Stimulated activated CD4-positive, alpha-beta T cell treated with anti-CD3 and anti-CD28 coated beads, Interleukin-4, amount 100 ng/mL, for 4 hours (primary cell): ENCODE measurements at places on chromosomes 13 and 19.

GRCh38 chr19:13978351-13979243 is 26.3 kb downstream of the DCAF15 start:
- DNase-seq, result no peak

GRCh38 chr19:9205501-9206113 is 13.8 kb downstream of the OR7D4 start:
- peak; percentile 59 for DNase-seq

GRCh38 chr13:83709426-83710132 is 172.7 kb downstream of the SLITRK1 start:
- no peak for DNase-seq

DNA sequence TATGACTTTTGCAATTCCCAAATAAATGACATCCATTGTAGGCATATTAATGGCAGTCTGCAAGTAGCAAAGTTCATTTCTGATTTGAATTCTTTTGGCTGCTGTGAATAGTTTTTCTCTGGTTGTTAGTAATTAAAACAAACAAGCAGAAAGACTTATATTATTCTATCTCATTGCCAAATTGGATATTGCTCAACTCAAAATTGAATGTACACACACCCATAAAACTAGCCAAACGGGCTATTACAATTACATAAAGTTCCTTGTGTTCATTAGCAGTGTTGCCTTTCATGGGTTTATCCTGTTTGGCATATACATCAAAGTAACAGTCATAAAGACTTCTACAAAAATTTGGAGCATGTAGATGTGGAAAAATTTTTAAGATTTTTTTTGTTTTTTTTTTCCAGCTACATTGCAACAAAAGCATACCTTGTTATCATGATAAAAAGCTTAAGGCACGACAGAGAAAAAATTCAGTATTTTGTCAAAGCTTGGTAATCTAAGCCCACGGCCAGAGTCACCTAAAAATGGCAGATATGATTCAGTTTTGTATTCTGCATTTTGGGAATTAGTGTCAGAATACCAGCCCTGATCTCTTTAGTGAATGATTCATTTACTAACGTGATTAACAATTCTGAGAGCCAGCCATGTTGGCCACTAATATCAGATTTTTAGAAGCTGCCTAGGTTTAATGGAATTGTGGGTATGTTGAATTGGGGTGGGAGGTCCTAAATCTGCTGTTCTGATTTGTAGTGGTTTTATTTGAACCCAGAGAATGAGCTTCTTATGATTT is 108.4 kb downstream of the KLF5 start:
- no peak for DNase-seq

- DNase-seq, result no peak
Observed at GRCh38 chr19:37931881-37932655, 25.1 kb downstream of the SIPA1L3 start.

DNA sequence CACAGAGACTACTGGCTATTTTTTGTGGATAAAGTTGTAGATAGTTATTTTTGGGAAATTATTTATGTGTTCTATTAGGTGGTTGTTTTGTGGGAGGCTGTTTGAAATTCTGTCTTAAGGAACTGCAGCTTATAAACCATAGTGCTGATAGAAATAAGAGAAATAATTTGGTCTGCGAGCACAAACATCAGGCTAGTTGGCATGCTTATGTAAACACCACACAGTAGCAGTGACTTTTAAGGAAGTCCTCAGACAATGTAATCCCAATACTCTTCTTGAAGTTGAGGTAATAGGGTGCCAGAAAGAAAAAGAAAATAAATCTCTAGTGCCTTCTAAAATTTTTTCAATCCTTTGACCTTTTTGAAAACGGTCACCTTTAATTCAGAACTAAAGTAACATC is 23.9 kb downstream of the KL start:
- DNase-seq, result no peak

DNA sequence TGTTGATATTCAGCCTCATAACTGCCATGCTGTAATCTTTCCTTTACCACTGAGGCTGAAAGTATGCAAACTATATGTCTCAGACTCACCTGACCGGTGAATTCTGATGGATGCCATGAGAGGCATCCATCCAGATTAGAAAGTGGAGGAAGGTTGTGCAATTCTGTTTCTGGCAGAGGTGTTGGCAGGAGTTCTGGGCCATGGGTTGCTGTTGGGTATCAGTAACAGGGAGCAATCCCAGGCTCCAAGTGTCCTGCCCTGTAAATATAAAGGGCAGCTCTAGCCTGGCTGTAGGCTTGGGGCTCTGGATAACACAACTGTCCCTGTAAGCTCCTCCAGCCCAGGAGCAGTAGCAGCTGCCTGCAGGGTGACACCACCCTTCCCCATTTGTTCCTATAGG is 77.4 kb upstream of the ABCC4 start:
- no peak for DNase-seq

DNA sequence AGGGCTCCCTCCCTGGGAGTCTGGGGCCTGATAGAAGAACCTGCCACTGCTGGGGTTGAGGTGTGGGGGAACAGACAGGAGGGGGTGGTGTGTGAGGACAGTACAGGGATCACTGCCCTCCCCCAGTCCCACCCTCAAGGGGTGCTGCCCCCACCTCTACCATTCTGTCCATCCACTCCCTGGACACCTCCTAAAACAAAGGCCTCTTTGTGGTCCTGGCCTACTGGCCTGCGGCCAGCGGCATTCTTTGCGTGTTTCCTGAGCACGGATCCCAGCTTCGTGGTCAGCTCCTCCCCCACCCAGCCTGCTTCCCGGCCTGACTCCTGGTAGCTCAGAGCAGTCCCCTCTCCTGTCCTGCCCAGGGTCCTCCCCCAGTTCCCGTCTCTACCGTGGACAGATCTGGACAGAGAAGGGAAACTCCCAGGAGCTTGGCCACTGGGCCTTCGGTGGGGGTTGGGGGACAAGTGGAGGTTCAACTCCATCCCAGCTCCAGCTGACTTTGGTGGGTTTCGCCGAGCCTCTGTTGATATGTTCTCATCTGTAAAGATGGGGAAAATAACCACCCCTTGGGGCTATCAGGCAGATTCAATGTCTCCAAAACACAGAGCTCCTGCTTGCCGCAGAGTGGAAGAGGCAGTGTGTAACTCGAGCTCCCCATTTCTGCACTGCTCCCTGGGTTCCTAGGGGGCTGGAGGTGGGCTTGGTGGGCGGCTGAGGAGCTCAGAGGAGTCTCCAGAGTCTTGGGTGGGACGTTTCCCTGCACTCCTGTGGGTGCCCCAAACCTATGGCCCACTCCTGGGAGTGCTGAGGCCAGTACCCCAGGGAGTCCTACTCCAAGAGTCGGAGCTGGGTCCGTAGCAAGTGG is 48.7 kb downstream of the LYL1 start:
- no peak for DNase-seq

DNA sequence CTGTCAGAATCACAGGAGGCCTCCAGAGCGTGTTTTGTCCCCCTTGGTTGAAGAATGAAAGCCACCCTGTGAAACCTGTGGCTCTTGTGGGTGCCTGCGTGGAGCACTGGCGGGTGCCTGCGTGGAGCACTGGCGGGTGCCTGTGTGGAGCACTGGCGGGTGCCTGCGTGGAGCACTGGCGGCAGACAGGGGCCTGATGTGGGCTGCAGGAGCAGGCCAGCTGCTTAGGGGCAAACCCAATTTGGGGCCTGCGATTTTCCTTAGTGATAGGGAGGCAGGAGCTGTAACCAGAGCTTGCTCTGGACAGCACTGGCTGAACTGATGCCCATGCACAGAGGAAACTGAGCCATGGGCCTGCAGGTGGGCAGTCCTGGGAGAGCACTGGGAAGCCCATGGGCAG is 24.3 kb downstream of the ARHGEF7 start:
- DNase-seq, result no peak

DNA sequence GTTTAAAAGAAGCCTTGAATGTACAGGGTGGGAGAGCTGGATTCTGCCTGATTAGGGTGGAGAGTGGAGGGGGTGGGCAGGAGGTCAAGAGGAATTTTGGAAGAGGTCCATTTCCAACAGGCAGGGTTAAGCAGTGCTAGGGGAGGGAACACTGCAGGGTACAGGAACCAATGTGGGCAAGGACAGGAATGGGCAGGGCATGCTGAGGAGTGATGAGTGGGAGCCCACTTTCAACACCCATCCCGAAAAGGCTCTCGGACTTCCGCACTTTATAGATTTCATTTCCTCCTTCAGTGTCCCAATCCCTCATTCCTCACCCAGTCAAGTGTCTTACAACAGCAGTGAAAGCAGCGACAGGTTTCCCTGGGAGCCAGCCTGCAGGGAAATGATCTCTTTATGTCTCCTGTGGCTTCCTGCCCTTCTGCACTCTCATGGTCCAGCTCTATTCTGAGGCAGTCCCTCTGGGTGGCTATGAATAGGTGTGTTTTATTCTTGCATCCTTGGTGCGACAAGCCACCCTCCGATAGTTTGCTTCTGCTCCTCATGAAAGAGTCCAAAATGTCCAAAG is 50.5 kb upstream of the ZNF507 start:
- no peak for DNase-seq

DNA sequence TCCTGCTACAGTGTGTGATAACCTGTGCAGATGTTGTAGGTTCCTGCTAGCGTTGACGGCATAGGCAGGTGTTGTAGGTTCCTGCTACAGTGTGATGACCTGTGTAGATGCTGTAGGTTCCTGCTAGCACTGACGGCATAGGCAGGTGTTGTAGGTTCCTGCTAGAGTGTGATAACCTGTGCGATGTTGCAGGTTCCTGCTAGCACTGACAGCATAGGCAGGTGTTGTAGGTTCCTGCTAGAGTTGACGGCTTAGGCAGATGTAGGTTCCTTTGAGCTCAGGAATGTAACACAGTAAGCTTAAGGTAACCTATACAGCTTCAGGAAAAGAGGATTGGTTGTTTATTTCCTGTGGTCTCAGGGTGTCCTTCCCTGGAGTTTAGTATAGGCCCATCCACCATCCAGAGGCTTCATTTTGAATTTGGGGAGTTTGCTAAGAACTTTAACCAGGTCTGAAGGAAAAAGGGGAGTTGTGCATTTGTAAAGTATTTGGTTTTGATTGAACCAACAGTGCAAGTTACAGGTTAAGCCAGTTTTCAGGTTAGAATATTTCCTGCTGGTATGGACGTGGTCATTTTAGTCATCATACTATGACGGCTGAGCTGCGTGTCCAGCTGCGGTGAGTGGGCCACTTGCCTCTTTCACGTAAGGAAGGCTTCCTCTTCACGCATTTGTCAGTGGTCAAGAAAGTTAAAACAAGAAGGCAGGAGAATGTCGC is 53.8 kb downstream of the ATP11A start:
- DNase-seq, result no peak

GRCh38 chr13:77599351-77599750 is 63.8 kb downstream of the SCEL start:
- DNase-seq, result no peak

- peak; percentile 64 for DNase-seq
Observed at GRCh38 chr19:39474139-39474620, 6.5 kb upstream of the TIMM50 start.

GRCh38 chr13:109151255-109151654 is 521.8 kb downstream of the MYO16 start:
- no peak for DNase-seq

- no peak for DNase-seq
Observed at GRCh38 chr19:6593651-6594416, 2.9 kb upstream of the CD70 start.

- no peak for DNase-seq
Observed at GRCh38 chr13:66367356-66367755, 862.8 kb downstream of the PCDH9 start.

DNA sequence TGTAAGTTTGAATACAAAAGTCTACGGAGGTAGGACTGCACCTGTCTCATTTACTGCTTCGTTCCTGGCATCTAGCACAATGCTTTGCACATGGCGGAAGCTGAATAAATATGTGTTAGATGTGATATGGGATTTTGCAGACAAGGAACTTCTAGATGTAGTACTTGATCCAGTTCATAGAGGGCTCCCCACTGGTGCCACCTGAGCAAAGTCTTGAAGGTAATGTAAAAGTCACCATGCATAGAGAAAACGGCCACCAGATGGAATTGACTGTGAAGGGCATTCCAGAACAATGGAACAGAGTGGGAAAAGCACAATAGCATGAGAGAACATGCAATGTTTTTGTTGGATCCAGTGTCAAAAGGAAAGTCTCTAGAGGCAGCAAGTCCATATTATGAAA is 209.3 kb downstream of the HS6ST3 start:
- DNase-seq, result no peak

- no peak for DNase-seq
Observed at GRCh38 chr13:47639738-47640447, 361.2 kb downstream of the SUCLA2 start.

DNA sequence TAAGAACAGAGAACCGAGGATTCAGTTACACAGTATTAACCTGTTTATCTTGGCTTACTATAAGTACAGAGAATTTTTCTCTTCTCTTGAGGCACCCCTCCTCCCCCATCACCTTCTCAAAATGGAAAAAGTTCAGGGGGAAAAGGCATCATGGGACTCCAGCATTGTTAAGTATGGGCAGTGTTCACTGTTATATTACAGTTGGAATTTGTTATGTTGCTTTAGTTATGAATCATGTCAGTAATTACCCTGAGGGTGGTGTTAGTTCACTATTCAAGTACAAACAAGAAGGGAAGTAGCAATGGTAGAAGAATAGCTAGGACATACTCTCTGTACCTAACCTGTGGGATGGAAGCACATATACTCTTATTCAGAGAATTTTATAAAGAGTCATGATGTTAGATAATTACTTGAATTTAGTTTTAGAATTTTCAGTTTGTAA is 12.0 kb downstream of the LPAR6 start:
- no peak for DNase-seq

DNA sequence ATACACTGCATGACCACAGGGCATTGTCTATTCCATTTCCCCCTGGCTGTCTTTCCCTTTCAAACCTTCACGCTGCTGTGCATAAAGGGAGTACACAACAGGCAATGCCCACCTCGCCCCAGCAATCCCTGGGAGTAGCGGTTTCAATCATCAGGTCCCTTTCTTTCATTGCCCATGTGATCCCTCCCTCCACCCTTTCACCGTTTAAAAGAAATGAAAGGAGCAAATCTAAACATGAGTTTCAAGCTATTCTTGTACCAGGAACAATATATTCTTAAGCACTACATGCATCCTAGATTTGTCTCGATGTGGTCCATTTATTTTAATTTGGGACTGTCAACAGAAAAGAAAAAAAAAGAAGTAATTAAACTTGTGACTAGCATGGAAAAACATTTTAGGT is 123.4 kb upstream of the ARGLU1 start:
- no peak for DNase-seq

DNA sequence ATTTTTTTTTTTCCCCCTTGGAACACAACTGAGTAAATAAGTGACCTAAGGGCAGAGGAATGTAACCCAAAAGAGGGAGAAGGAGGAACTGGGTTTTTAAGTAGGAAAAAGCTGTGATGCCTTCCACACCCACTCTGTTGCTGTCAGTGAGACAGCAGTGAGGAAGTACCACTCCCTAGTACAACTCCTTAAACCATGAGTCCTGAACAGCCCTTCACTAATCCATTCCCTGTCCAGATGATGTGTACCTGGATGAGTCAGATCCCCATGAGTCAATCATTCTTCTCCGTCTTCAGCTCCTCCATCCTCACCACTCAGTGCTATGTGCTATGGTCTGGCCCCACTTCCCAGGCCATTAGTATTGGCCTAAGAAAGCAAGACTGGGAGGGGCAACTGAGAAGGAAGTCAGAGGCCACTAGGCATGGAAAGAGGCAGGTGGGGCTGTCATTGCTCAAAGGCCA is 12.9 kb upstream of the CXCL17 start:
- DNase-seq, result no peak

- no peak for DNase-seq
Observed at GRCh38 chr19:800360-801029, 3.2 kb downstream of the PTBP1 start.
